ENCODE measurements at places on chromosomes 7 and 10.

- DNase-seq: no peak
Observed at GRCh38 chr10:114362826-114363355, 41.4 kb downstream of the AFAP1L2 start.

DNA sequence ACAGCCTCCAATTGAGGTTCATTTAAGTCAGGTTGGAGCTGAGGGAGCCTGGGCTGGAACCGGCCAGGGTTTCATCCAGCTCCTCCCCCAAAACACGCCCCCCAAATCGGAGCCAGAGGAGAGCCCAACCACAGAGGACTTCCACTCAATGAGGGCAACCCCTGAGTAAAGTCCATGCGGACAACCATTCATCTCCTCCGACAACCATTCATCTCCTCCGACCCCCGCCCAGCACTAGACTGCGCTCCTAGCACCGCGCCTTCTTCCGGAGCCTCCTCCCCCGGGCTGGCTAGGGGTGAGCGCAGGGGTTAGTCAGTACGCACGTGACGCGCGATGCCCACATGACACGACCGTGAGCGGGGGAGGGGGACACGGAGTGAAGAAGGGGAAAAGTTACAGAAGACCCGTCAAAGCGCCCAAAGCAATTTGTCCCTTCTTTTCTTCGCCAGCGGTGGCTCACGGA is 1.4 kb downstream of the MAGI2 start:
- DNase-seq: no peak

DNA sequence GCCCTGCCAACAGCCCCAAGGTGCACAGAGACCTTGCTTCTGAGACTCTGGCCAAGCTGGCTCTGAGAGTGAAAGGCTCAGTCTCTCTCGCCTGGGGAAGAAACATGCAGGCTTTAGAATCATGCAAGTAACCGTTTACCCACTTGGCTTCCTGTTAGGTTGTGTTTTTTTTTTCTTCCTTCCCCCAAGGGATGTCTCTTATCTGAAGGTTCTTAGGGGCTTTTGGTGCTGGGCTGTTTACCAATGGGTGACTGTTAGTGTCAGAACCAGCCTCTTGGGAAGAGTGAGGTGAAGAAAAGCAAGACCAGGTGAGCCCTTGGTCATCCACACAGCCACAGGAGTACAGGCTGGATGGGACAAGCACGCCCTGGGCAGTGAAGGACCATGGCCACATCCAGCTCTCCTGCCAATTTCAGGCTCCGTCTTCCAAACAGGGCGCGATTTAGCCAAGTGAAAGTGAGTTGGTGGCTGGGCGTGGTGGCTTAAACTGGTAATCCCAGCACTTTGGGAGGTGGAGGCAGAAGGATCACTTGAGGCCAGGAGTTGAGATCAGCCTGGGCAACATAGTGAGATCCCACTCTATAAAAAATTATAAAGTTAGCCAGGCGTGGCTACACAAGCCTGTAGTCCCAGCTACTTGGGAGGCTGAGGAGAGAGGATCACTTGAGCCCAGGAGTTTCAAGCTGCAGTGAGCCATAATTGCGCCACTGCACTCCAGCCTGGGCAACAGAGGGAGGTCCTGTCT is 76.3 kb upstream of the CUX1 start:
- DNase-seq: no peak

DNA sequence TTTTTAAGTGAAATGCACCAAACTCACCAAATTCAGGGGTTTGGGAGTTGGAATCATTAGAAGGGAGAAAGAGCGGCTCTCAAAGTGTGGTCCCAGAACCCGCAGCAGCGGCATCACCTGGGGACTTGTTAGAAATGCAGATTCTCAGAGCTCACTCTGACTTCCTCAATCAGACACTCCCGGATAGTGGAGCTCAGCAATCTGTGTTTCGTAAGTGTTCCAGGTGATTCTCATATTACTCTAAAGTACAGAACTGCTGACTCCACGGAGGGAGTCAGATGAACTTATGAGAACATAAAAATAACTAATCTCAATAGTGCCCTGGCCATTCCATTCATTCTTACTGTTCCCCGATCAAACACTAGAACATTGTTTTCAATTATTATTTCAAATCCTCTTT is 358.7 kb upstream of the MYO3A start:
- DNase-seq: no peak

DNA sequence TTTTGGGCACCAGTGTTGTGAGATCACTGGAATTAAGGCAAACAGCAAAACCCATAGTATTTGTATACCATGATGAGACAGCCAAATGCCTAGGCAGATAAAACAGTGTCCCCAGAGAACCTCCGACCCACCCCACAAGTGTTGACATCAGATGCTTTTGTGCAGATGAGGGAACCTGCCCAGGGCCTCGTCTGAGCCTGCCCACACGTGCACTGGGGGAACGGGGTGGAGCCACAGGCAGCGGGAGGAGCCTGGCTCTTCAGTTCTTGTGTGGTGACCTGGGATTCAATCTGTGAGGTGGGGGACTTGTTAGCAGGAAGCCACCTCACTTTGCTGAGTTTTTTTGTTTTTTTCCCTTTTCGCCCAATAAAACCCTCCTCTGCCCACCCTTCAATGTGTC is 33.4 kb upstream of the OPTN start:
- DNase-seq: no peak

GRCh38 chr10:62669341-62669740 is 135.2 kb upstream of the ADO start:
- no peak for DNase-seq

DNA sequence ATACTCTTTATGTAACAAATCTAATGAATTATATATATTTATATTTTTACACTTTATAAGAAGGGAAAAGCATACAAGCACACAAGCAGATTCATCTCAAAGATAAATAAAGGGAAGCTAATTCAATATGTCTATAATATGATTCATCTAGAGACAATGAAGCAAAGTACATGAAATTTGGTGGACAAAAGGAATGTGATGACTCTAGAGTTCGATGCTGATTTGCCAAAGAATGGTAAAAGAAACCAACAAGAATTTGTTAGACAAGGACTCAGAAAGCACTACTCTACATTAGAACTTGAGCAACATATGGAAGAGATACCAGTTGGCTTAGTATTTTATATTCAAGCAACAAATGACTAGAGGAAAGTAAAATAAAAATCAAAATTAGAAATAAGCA is 536.5 kb upstream of the TEX47 start:
- no peak for DNase-seq

DNA sequence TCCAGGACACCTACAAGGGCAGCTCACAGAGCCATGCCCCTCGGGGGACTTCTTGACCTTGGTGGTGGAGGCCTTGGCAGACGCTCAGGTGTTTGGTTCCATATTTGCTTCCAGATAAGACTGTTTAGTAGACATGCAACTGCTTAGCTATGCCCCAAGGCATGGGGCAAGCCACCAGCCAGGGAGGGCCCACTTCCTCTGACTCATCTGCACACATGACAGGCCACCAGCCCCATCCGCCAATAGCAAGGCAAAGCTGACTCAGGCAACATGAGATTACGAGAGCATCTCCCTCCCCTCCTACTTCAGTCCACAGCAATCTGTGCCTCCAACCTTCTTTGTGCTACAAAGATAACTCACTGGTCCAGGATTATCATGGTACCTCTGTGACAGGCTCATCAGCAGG is 54.9 kb downstream of the KCNMA1 start:
- no peak for DNase-seq

- no peak for DNase-seq
Observed at GRCh38 chr10:52514481-52514880, 200.4 kb downstream of the DKK1 start.

DNA sequence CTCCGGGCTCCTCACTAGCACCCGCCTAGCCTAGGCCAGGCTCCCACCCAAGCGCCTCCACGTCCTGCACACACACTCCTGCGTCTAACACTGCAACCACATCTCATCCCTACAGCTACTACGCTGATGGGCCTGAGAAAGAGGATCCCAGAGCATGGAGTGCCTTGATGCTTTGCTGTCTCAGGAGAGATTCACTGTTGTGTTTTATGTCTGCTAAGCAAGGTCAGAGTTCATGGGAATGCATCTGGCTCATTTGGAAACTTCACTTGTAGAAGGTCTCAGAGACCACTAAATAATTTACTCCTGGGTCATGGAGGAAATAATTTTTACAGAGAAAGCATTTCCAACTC is 88.7 kb downstream of the SLIT1 start:
- no peak for DNase-seq

GRCh38 chr10:73467206-73467605 is 28.6 kb downstream of the PPP3CB start:
- no peak for DNase-seq

- DNase-seq: no peak
Observed at GRCh38 chr10:55353414-55353813, 552.4 kb upstream of the PCDH15 start.

DNA sequence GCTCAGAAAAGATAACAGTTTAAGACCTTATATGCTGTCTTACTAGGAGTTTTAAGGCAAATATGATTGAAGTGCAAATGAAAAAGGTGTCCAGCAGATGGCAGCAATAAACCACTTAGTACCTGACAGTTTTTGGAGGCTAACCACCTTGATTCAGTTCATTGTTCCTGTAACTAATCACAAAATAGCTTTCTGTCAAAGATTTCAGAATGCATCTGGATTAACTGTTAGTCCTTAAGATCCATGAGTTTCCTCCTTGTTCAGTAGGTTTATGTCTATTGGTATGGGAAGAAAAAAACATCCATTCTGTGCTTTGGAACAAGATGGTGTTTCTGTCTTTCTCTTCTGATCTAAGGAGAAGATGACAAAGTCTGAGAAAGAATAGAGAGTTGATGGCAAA is 46.6 kb downstream of the CCSER2 start:
- DNase-seq: no peak

- no peak for DNase-seq
Observed at GRCh38 chr7:110539216-110539615, 551.7 kb upstream of the LRRN3 start.

DNA sequence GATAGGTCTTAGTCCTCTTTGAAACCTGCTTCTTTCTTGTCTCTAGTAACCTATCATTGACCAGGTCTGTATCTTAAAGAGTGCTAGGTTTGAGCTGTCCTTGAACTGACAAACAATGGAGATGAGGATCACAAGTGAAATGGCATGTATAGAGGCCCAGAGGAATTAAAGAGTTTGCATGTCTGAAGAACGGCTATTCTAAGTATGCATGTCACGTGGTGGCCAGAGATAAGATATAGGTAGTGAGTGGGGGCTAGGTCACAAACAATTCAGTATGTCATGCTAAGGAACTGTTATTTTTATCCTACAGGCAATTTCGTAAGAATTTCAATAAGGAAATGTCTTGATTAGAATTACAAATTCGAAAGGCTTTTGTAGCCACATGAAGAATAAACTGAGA is 95.3 kb downstream of the SUGCT start:
- DNase-seq: no peak

DNA sequence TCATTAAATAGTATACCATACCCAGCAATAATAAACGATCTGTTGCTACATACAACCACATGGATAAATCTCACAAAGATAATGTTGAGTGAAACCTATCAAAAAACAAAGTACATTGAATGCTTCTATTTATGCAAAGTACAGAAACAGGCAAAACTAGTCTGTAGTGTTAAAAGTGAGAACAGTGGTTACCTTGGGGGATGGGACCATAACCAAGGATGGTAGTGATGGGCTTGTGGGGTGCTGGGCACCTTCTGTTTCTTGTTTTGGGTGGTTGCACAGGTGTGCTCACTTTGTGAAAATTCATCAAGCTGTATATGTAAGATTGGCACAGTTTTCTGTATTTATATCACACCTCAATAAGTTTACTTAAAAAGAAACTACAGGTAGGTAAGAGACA is 105.7 kb downstream of the ATE1 start:
- no peak for DNase-seq

DNA sequence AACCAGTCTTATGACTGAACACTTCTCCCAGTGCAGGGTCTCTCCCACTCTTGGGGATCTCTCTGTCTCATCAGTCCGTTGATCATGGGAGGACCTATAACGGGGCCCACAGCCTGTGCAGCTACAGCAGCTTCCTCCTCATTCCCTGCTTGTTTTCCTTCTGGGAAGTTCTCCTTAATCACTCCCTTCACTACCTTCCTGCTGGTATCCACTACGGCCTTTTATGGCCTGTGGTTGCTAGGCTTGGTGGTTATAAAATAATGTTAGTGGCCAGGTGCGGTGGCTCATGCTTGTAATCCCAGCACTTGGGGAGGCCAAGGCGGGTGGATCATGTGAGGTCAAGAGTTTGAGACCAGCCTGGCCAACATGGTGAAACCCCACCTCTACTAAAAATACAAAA is 3.5 kb upstream of the ZNF282 start:
- no peak for DNase-seq

DNA sequence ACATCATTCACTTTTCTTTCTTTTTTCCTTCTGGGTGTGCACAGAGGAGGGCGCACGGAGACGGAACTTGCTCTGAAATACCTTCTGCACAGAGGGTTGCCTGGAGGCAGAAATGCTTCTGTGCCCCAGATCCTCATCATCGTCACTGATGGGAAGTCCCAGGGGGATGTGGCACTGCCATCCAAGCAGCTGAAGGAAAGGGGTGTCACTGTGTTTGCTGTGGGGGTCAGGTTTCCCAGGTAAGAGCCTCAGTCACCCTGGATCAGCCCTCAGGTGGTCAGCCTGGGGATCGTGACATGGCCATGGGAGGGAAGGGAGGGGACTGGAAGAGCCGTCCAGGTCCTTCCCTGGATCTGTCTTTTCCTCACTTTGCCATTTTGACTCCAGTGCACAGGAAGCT is 33.6 kb downstream of the VWA2 start:
- no peak for DNase-seq

GRCh38 chr7:22357311-22358175 is 589 bp upstream of the RAPGEF5 start:
- no peak for DNase-seq

DNA sequence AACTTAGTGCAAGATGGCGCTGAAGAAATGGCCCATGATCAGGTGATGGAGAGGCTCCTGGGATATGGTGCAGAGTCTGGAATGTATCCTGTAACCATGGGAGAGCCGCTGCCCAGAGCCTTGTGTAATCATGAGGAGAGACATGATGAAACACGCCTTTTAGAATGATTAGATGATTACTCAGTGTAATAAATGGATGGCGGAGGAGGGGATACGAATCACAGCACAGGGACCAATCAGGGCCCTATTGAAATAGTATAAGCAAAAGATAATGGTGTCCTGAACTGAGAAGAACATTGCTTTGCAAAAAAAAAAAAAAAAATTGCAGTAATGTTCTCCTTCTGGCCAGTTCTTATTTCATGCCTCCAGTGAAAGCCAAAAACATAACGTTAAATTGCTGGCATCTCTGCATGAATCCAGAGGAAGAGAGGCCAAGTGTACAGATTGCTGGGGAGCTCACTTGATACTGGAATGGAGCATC is 668.5 kb upstream of the AUTS2 start:
- no peak for DNase-seq

Data from activated T-helper 1 cell treated with Interleukin-2 at 50 U/mL for 16 hours (primary cell).